ENCODE measurements at places on chromosomes 4 and X. TPM values are rescaled to one million over a fixed set of nuclear protein-coding genes. Genes with fewer than 3 reads are reported as not detected.

DNA sequence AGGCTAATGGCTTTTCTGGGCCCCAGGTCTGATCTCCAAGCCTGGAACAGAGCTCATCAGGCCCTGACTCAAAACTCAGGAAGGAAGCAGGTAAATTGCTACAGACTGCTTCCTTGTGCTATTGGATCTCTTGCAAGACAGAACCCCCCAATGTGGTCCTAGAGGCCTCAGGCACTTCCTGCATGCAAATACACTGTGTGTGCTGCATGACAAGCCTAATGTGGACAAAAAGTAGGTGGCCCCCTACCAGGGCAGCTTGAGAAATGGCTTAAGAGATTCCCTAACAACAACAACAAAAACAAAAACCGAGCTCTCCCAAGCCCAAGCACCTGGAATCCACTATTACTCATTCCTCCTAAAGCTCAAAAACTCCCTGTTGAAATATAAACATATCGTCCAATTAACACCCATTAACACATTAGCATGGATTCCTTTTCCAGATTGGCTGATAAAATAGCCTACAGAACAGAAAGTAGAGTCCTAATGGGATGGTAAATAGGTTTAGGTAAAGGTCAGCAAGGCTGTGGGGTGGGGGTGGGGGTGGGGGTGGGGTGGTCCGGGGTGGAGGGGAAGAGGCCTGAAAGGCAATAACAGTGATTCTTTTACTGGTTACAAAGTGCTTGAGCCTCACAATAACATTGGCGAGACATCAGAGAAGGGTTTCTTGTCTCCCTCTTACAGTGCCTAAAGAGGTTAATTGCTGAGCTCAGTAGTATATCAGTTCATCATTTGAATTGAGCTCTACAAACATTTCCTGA is 24.1 kb upstream of the FGF16 start:
- no peak for DNase-seq

GRCh38 chr4:25307596-25307995 is 5.0 kb upstream of the ZCCHC4 start:
- DNase-seq, result no peak

DNA sequence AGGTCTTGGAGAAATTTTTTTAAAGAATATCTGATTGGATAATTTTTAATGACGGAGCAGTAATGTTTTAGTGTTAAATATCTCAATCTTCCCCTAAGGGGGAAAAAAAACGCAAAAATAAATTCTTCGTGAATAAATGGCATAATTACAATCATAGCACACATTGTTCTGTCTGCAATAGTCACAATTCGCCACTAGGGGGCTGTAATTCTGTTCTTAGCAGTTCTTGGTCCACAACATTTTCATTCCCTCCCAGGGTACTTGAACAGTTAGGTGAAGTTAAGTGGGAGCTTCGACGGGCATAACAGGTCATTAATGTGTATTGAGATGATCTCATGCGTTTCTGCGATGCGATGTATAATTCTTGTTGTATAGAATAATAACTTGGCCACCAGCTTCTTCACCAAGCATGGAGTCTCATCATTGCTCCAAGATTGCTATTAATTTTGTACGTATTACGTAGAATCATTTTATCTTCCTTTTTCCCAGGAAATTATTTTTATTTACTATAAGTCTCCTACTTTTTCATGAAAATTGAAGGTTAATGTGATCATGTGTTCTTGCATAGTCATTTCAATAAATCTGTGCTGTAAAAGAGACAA is 27.2 kb downstream of the HTR2C start:
- DNase-seq, result peak; percentile 15

- DNase-seq, result no peak
Observed at GRCh38 chrX:132181364-132181763, 37.9 kb downstream of the RAP2C start.

DNA sequence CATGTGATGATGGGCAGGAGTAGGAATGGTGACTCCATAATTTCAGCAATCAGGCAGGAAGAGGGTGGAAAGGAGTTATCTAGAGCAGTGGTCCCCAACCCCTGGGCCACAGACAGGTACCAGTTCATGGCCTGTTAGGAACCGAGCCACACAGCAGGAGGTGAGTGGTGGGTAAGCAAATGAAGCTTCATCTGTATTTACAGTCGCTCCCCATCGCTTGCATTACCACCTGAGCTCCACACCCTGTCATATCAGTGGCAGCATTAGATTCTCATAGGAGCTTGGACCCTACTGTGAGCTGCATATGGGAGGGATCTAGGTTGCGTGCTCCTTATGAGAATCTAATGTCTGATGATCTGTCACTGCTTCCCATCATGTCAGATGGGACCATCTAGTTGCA is 1.4 kb upstream of the TLR10 start:
- no peak for DNase-seq

DNA sequence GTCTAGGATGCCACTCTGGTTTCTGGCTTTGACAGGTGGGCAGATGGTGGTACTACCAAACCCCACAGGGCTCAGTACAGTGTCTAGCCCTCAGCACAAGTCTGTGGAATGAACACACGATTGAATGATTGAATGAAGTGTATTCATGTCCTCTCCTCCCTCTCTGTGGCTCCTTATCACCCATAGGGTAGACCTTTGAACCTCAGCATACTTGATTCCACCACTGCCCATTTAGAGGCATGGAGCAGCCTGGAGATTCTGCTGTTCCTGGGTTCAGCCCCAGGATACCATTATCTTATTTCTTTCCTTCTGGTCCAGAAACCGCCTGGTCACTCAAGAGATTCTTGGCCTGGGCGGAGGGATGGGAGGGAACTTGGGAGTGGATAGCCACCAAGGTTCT is 53.9 kb downstream of the PRPS1 start:
- no peak for DNase-seq

DNA sequence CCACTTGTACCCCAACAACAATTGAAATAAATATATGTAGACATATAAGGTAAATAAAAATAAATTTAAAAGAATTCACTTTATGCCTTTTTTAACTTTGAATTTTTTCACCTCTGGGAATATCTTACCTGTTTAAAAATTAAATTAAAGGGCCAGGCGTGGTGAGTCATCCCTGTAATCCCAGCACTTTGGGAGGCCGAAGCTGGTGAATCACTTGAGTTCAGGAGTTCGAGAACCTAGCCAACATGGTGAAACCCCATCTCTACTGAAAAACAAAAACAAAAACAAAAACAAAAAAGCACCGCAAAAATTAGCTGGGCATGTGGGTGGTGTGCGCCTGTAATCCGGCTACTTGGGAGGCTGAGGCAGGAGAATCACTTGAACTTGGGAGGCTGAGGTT is 164.8 kb downstream of the AASDH start:
- no peak for DNase-seq

DNA sequence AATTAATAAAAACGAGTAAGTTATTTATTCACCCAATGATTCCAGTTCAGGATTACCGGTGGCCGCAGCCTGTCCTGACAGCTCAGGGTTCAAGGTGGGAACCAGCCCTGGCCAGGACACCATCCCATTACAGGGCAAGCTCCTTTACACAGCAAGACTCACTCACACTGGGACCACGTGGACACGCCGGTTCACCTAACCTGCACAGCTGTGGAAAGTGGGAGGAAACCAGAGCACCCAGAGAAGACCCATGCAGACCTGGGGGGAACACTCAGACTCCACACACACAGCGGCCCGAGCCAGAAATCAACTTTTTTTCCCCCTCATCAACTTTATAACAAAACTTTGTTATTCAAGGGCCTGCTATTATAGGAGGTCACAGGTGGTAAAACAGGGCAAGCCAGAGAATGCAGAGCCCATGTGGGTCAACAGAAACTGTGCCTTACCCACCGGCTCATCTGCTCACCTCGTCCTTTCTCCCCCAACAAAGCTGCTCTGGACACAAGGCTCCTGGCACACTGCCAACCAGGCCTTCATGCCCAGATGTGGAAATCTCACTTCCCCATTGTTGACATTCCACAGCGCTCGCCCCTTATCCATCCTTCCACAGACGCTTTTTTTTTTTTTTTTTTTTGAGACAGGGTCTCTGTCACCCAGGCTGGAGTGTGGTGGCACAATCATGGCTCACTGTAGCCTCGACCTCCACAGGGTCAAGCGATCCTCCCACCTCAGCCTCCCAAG is 8.0 kb upstream of the ODAPH start:
- peak; percentile 18 for DNase-seq

DNA sequence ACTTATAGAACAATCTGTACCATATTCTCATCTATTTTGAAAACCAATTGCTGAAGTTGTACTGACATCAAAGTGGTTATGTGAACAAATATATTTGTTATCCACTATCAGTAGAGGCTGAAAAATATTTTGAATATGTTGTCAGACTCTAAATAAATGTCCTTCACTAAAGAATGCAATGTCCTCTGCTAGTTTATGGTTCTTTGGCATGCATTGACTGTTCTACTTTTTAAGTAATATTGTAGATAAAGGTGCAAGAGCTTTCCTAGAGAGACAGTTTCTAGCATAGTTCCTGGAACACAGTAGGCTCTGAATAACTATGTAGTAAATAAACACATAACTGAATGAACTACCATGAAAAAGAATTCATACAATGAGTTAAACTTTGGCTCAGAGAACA is 18.2 kb upstream of the COX7B2 start:
- DNase-seq, result no peak

- no peak for DNase-seq
Observed at GRCh38 chr4:56979421-56980072, 851 bp downstream of the POLR2B start.

DNA sequence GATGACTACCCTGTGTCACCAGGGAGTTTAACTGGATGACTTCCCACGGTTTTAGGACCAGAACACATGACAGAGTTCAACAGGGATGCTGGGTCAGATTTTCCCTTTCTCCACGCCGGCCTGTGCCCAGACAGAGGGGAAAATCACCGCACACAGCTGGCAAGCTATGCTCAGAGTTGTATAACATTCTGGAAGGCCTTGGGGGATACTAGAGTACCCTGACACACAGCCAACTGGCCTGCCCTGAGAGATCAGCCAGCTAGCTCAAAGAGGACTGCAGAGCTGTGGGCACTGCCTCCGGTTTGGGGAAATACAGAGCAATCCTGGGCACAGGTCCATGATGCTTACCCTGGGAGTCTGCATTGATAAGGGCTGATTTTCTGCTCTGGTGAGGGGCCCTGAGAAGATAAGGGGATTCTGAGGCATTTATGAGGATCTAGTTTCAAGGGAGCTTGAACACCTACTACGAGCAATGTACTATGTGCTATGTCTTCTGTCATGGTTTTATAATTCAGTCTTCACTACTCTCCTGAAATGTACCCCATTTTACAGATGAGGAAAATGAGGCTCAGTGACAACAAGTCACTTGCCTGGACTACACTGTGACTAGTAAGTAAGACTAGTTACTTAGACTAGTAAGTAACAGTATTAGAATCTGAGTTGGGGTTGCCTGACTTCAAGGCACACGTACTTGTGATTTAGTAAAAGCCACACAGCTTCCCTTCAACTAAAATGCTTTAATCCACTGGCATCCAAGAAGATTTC is 14.7 kb downstream of the C4orf54 start:
- DNase-seq, result peak; percentile 74

GRCh38 chrX:23820235-23820782 is 37.3 kb downstream of the SAT1 start:
- DNase-seq, result no peak

- no peak for DNase-seq
Observed at GRCh38 chr4:154119317-154119716, 330.4 kb upstream of the SFRP2 start.

GRCh38 chrX:31219174-31219573 is 147.3 kb upstream of the FTHL17 start:
- DNase-seq, result no peak

GRCh38 chrX:49039598-49040375 is 3.4 kb downstream of the TFE3 start:
- peak; percentile 62 for DNase-seq

DNA sequence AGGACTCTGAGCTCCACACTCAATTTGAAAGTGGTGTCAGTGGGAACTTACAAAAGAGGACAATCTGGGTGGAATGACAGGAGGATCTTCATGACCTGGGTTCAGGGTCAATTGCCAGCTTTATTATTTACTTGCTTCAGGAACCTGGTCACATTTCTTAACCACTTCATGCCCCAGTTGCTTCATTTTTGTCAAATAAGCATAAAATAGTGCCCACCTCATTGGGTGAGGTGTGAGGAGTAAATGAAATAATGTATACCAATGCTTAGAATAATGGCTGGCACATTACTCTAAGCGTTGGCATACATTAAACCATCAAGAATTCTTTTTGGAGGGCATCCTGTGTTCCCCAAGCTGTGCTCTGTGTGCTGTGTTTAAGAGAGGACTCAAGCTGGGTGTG is 19.4 kb downstream of the VGLL1 start:
- no peak for DNase-seq

GRCh38 chr4:182578402-182578801 is 335.2 kb downstream of the TENM3 start:
- DNase-seq, result no peak

- DNase-seq, result no peak
Observed at GRCh38 chr4:106364282-106364681, 4.3 kb downstream of the GIMD1 start.

GRCh38 chr4:8112036-8112576 is 46.5 kb downstream of the ABLIM2 start:
- DNase-seq, result peak; percentile 33

DNA sequence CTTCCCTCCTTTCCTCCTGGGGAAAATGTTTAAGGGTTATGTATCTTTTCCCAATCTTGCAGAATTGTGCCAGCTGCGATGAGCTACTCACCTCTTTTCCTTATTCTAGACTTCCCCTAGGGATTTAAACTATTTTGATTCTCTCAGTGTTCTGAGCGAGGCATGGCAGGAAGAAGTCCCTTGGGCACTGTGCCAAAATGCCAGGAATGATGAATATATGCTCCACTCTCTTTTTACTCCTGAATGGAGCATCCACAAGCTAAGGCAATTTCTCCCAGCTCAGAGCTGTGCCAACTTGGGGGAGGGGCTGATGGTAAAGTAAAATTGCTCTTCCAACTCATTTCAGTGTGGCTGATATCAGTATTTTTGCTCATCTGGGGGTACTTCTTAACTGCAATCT is 4.0 kb upstream of the C4orf17 start:
- DNase-seq, result no peak

- DNase-seq, result no peak
Observed at GRCh38 chrX:37678574-37678973, 7.0 kb upstream of the XK start.

DNA sequence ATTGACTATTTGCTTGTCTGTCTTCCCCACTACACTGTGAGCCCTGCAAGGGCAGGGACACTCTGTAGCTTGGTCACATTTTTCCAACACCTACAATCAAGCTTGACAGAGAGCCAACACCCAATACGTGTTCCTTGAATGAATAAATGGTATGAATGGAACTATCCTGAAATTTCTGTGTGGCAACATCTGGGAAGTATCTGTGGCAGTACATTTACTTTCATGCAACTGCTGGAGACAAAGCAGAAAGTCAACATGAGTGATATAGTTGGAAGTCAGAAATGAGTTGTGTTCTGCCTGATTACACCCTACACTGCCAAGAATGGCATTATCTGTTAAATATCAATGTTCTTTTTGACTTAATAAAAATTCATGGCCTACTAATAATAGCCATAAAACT is 343.5 kb upstream of the F9 start:
- DNase-seq, result no peak

GRCh38 chr4:152399246-152399645 is 136.6 kb downstream of the FBXW7 start:
- no peak for DNase-seq

The SLC30A9 gene
- 10.3 TPM for polyA plus RNA-seq

The APLN gene
- 8.7 TPM for polyA plus RNA-seq

The HHIP gene
- 0.04 TPM for polyA plus RNA-seq

The PASD1 gene
- not detected for polyA plus RNA-seq

The GAB3 gene
- 12.3 TPM for polyA plus RNA-seq

The NEIL3 gene
- 0.04 TPM for polyA plus RNA-seq

The HSFX2 gene
- polyA plus RNA-seq, result 1.3 TPM

The RENBP gene
- polyA plus RNA-seq, result 9.8 TPM

The KIAA1210 gene
- polyA plus RNA-seq, result 0.04 TPM

All from heart left ventricle (tissue), 16 donors.